ENCODE measurements at places on chromosomes 11 and 22.

DNA sequence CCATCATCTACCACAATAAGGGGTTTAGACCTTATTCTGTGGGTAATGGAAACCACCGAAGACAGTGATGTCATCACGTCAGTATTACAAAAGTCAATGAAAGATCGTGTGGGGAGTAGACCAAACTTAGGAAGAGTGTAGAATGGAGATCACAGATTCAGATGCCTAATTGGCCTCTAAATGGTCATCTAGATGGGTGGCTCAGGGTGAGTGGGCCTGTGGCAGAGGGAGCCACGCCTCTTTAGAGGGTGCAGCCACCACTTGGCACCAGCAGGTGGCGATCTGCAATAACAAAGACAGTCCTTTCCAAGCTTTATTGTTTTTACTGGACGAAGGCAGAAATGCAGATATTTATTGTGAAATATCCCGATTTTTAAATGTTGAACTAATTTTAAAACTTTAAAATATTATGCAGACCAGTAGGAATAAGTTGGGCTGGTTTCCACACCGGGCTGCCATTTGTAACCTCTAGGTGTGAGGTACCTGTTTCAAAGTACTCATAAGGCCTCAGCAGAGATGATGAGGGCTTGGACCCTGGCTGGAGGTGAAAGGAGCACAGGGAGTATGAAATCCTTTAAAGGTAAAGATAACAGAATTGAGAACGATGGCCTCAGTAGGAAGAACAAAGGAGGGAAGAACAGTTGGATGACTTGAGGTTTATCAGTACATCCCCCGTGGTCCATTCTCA, 222.0 kb downstream of the DBX1 start:
- peak; percentile 70 for DNase-seq

- no peak for DNase-seq
Measured at GRCh38 chr22:35568751-35569739, 28.4 kb downstream of the RASD2 start.

DNA sequence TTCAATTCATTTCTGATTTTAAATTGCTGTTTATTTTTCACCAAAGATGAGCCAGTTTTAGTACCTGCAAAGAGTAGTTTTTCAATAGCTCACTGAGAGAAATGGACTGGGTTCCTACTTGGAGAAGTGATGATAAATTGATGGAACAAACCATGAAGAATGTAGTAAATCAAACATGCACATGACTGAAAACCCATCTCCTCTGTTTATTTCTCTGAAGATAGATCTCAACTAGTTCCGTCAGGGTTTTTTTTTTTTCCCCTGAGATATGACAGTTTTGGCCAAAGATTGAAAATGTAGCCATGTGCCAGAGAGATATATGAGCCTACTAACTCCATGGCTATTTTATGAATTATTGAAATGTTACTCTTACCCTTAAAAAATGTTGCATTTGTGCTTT, 239.6 kb downstream of the DDX10 start:
- DNase-seq = no peak

DNA sequence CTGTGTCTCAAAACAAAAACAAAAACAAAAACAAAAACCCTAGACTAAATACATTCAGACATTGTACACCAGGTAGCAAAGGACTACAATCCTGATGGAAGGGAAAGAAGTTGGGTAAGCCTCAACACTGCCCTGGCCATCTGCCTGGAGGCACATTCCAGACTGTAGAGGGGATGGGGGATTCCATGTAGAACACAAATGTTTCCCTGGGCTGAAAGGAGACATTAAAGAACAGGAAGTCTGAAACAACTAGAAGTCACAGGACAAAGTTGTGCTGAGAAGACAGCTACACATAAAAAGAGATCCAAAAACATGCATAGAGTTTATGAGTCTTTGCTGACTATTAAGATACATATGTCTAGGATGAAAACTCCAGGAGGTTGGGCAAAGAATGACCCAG, 83.9 kb downstream of the RRAS2 start:
- no peak for DNase-seq

DNA sequence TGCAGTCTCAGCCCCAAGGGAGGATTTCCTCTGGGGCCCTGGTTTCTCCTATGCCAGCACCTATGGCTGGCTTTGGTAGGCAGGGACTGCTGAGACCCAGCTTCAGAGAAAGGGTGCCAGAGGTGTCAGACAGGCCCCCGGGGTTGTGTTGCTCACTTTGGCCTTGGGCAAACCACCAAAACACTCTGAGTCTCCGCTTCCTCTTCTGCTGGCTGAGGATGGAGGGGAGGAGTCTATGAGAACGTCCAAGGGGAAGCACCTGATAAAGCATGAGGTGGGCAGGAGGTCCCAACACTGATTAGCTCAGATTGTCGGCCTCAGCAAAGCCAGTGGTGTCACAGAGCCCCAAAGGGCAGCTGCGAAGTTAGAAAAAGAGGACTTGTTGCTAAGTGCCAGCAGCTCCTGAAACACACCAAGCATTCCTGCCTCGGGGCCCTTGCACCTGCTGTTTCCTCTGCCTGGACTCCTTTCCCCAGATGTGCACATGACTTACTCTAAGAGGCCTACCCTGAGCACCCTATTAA, 10.5 kb downstream of the SMTNL1 start:
- peak; percentile 7 for DNase-seq

- no peak for DNase-seq
Measured at GRCh38 chr11:87597725-87598124, 560.0 kb downstream of the TMEM135 start.

DNA sequence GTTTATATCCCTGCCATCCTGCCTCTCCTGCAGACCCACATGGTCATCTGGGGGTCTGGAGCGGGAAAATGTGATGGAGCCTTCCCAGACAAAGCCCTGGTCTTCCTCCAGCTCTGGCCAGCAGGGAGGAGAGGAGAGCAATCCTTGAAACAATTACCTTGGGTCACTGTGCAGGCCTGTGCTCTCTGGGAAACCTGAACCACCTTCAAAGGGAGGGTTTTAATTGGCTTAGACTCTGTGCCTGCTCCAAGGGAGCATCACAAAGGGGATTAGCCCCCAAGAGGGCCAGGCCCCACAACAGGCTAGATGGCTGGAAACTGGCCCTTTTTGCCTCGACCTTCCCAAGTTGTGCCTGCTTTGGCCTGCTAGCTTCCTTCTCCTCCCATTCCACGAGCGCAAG, 351.9 kb downstream of the TENM4 start:
- no peak for DNase-seq

Data from dermis microvascular lymphatic vessel endothelial cell (primary cell).